ENCODE measurements at places on chromosomes 2 and 18. TPM values are rescaled to one million over a fixed set of nuclear protein-coding genes. Genes with fewer than 3 reads are reported as not detected.
A peak's percentile ranks its signal among the peaks of the same experiment; 100 is the strongest.

DNA sequence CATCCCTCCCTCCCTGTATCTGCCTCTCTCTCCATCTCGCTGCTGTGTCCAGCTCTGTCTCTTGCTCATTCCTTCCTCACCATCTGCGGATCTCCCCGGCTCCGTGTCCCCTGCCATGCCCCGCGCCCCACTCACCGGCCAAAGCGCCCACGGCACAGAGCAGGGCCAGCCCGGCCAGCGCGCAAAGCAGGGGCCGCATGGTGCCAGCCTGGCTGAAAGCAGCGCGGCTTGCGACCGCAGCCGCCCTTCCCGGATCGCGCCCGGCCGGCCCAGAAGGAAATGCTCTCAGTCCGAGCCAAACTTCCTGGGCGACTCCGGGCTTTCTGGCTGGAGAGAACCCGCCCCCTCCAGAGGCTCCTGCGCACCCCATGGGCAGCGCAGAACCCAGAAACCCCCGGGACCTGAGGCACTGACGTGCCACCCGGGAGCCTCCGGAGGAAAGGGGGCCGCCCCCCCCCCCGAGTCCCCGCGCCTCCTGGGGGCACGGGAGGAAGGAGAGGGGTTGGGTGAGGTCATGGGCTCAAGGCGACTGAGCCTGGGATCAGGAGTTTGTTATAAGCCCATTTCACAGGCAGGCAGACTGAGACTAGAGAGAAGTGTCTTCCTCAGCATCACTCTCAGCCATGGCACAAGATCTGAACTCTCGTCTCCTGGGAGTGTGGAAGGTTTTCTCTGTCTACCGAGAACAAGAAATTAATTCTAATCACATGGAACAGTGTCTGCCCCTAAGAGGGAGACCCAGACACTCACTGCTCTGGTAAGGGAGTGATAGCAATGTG, 45.2 kb upstream of the RAB6C start:
- no peak for DNase-seq

The LINC00305 gene
- not detected for total RNA-seq

GRCh38 chr2:14480120-14480519, 152.4 kb upstream of the LRATD1 start:
- no peak for DNase-seq

The FAM237A gene
- total RNA-seq: not detected

DNA sequence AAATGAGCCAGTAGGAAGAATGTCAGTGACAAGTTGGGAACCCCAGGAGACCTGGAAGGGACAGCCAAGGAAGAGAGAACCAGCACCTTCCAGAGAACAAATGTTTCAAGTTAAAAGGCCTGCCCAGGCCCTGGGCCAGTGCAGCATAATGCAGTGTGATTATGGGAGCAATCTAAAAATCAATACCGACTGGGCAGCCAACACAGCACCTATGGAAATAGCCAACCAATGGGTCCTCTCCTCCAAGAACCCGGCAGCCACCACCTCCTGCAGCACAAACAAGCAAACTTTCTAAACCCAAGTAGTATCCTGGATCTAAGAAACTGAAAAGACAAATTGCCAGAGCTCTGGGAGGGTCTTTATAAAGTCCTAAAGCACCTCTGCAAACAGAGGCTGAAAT, 71.7 kb downstream of the CLHC1 start:
- no peak for DNase-seq

DNA sequence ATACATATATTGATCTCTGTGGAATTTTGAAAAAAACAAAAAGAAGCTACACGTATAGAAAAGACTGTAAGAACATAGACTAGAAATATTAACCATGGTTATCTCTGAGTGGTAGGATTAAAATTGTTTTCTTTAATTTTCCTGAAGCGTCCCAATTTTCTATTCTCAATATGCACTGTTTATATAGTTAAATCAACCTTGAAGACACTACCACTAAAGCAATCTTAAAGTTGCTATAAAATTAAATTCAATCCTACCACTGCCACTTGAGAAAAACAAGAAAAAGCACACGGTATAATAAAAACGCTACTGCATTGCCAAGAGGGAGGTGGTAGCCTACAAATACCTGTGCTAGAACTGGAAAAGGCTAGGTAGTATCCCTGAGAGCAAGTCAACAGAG, 47.2 kb downstream of the TRIP12 start:
- no peak for DNase-seq

DNA sequence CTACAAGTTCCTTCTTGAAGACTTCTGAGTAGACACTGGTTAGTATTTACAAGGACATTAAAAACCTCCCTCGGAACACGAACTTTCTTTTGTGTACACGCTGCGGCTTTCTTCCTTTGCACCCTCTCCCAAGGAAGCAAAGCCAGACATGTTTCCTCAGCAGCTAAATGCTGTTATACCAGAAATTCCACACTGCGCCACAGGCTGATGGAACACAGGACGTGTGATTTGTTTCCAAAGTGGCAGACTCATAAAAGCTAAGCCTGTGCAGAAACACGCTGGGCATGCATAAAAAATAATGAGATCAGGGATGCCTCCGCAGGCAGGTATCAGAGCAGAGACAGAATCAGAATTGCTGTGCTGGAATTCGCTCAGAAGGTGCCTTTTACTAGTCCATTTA, 73.0 kb upstream of the RGPD5 start:
- no peak for DNase-seq

The SERPINB11 gene
- total RNA-seq: not detected

DNA sequence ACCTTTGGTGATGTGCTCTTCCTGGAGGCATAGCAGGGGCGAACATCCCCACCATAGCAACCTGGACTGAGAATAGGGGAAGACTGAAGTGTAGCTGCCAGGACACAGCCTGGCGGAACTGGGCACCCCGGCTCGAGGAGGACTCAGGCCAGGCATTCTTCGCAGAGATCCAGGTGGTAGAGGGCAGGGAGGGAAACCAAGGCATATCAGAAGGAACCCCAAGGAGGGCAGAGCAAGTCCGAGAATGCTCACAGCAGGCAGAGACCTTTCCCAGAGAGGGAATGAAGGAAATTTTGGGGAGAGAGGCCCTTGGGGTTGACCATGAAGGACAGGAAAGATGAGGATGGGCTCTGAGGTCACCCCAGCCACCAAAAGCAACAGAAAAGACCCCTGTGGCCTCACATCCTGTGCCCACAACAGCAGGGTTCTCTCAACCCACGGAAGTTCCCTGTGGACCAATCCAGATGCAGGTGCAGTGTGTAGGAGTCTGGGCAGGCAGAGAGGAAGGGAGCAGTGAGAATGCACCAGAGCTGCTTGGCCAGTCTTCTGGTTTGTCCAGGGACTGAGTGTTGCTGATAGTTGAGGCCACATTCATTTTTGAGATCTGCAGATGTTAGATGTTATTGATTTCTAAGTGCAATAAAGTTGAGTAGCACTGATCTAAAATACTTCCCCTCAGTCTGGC, 136.9 kb downstream of the PXDN start:
- peak; percentile 66 for DNase-seq

- DNase-seq: no peak
Measured at GRCh38 chr18:45084206-45084605, 403.5 kb downstream of the SETBP1 start.

The L3MBTL4 gene
- 17.6 TPM for total RNA-seq

- DNase-seq: no peak
Measured at GRCh38 chr2:215411941-215412743, 23.7 kb downstream of the FN1 start.

DNA sequence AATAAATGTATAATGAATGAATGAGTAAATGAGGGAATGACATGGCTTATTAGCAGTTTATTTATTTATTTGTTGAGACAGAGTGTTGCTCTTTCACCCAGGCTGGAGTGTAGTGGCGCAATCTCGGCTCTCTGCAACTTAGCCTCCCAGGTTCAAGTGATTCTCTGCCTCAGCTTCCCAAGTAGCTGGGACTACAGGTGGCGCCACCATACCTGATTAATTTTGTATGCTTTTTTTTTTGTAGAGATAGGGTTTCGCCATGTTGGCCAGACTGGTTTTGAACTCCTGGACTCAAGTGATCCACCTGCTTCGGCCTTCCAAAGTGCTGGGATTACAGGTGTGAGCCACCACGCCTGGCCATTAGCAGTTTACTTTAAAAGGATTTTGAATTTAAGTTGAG, 100.3 kb upstream of the CAVIN2 start:
- DNase-seq: no peak

The KCNIP3 gene
- total RNA-seq: 10.5 TPM

The SDC1 gene
- 3.0 TPM for total RNA-seq

The ATAD2B gene
- total RNA-seq: 21.8 TPM

DNA sequence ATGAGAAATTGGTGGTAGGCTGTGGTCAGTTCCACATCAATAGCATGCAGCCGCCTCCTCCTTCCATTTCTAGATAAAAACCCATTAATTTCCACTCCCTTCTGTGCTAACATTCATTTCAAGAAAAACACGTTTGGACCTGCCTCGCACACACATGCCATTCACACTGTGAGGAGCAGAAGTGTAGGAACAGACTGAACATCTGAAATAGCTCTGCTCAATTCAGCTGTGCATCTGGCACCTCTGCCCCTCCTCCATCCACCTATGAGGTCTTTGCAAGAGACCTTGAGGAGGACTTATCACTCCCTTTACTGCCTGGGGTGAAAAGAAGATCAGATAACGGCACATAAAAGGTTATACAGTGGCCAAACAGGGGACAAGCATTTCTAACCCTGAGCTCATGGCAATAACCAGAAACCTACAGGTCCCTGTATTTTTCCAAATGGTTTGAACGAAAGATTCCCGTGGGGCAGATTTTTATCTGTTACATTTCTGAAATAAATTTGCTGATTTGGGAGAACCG, 30.8 kb upstream of the LRP2 start:
- no peak for DNase-seq

The MYO7B gene
- total RNA-seq: 0.79 TPM

DNA sequence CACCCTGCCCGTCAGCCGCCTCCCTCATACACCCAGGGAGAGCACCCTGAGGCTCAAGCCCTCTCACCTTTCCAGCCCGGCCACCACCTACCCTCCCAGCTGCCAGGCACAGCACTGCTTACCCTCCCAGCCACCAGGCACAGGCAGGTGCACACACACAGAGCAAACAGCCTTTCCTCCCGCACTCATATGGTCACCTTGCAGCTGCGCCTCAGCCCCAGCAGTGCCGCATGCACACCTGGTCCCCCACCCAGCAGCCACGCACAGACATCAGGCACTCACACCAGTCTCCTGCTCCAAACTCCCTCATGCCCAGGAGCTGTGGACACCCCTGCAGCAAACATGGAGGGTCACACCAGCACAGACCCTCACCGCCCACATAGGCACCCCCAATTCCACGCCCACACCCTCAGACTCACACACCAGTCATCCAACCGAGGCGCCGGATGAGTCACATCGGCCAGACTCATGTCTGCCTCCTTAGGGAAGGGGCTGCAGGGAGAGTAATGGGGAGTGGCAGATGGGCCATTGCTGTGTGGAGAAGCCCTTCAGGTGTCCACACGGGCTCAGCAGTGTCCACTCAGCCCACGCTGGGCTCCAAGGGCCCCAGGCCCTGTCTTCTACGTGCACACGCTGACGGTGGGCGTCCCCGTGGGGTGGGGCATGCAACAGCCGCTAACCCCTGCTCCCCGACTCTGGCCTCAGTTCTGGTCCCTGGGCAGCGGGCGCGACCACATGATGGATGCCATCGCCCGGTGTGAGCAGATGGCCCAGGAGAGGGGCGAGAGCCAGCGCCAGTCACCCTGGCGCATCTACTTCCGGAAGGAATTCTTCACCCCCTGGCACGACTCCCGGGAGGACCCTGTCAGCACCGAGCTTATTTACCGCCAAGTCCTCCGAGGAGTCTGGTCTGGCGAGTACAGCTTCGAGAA, 22.3 kb upstream of the GPR17 start:
- peak; percentile 76 for DNase-seq

GRCh38 chr2:197838579-197838978, 34.2 kb downstream of the PLCL1 start:
- no peak for DNase-seq

- DNase-seq: no peak
Measured at GRCh38 chr2:112137516-112138158, 548 bp upstream of the FBLN7 start.

The HJURP gene
- 0.42 TPM for total RNA-seq

DNA sequence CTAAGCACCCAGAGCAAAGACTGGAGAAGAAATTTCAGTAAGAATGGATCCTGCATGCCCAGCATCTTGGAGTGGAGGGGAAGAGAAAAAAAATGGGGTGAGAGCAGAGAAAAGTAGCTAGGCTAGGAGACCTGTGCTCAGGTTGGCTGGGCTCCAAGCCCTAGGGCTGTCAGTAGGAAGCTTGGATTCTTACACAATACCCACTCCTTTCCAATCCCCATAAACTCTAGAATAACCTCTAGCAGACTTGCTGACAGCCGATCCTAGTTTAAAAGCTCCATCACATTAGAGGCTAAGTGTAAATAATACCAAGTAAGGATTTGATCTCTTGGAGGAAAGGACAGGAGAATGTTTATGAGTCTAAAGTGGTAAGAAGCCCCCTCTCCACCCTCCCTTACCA, 46.2 kb upstream of the NABP1 start:
- DNase-seq: no peak

DNA sequence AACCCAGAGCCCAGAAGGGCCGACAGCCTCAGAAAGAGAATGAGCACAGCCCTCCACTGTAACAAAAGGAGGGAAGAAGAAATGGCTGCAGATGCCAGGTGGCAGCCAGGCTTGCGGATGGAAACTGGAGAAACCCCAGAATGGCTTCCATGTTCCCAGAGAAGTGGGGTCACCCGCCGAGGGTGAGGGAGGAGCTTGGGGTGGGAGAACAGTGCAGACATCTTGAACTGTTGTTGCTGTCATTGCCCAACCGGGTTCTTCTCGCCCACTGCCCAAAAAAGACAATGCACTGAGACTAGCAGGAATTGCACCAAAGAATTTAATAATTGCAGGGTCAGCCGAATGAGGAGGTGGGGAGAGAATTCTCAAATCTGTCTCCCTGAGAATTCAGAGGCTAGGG, 223.2 kb upstream of the RAB6C start:
- no peak for DNase-seq

DNA sequence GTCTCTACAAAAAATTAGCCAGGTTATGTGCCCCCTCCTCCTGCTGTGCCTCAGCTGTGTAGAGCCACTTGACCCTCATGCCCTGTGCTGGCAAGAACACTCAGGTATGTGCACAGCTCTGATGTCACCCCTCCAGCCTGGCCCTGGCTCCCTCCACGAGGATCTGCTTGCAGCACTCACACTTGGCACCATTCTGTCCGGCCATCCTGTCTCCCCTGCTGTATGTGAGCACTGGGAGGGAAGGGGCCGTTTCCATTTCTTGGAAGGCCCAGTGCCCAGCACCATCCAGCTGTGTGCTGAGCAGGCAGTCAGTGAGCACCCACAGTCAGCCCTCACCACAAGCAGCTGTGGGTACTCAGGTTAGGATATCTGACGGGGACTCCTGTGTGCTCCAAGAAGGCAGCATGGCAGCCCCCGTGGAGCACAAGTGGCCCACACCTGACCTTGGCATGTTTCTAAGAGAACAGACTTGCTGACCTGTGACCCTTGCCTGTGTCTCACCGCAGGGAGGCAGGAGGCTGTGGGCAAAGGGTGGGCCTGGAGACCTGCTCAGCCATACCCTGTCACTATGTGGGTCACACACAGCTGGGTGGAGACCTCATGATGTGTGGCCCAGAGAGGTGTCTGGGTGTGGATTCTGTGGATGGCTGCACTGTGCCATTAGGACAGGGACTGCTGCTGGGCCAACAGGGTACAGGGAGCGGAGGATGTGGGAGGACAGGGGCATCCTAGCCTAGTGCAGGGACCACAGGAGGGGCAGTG, 31.5 kb downstream of the USP34 start:
- no peak for DNase-seq
